SHP77 (cell line): ENCODE measurements at places on chromosomes 1 and 21.

DNA sequence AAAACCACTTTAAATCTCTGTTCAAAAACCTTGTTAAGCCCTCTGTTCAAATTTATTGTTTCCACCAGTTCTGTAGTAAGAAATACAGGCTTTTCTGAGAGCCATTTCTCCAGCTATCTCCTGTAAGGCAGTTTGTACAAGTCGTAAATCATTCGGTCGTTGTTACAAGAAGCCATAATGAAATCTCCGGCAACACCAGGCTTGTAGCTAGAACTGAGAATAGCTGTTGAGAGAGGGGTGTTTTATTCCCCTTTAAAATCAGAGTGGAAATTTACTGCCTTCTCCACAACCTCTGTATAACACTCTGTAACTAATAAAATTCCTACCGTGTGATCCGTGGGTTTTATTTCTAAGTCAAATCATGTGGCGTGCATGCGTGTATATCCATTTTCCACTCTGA lies 335.8 kb upstream of the KAZN start:
- DNase-seq: no peak

GRCh38 chr1:172277275-172277674 lies 143.2 kb upstream of the C1orf105 start:
- DNase-seq: no peak

GRCh38 chr1:242017580-242018233 lies 18.8 kb upstream of the MAP1LC3C start:
- DNase-seq: peak; percentile 71

DNA sequence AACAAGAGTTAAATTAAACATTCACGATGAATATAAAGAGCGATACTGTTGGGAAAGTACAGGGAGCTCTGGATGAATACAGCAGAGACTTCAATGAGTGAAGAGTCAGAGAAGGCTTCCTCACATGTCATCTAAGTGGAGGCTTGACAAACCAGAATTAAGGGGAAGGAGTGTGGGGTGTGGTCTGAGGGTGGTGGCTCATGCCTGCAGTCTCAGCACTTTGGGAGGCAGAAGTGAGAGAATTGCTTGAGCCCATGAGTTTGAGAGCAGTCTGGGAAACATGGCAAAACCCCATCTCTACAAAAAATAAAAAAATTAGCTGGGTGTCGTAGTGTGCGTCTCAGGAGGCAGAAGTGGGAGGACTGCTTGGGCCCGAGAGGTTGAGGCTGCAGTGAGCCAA lies 8.7 kb downstream of the SDHB start:
- no peak for DNase-seq

- no peak for DNase-seq
Measured at GRCh38 chr1:234617131-234617985, 7.4 kb upstream of the IRF2BP2 start.

- DNase-seq: no peak
Measured at GRCh38 chr1:23643736-23644554, 47.7 kb upstream of the RPL11 start.

DNA sequence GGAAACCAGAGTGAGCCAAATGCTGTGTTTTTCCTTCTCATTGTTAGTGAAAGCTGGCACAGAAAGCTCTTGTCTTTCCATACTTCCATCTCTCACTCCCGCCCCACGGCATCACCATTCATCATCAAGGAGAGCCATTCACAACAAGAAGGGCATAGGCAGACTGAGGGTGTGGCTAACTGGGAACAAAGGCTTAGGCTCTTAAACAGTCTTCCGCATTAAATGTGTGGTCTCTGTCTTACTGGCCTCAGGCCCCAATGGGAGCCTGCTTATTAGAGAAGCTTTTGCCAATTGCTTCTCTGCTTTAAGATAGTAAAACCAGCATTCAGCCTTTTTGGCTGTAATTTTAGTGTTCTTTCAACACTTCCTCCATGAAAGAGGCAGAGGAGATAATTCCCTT lies 51.4 kb downstream of the TNFSF18 start:
- DNase-seq: no peak

DNA sequence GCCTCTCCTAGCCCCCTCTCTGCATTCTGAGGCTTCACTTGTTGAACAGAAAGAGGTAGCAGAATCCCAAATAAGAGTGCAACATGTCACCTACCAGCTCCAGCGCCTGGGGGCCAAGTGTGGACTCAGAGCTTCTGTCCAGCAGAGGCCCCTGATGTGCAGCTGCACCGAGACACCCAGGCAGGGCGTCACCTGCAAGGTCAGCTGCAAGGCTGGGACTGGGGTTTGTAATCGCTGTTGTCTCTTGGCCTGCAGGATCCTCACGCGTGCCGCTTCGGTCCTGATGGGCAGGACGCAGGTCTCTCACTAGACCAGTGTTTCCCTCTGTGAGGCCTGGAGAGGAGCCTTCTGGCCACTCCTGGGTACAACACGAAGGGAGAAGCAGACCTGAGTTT lies 4.3 kb upstream of the SLX9 start:
- no peak for DNase-seq

- DNase-seq: no peak
Measured at GRCh38 chr1:24452922-24453485, 37.4 kb downstream of the NIPAL3 start.

DNA sequence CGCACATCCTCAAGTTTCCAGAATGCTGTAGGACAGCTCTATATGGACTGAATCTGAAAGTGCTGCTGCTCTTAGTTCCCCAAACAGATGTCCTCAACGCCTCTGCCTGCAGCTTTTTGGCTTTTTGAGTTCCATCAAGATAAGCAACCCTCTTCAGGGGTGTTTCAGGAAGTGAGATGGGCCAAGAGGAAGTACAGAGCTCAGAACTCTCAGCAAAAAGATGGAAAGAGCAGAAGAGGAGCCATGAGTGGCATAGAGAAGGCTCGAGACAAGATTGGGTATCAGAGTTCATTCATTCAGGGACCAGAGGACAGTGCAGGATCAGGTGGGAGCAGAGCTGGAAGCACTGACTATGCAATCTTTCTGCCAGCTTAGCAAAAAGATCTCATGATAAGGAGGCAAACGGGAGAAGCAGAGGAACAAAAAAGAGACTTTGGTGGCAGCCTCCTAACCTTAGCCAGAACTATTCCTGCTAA lies at the start of the genes ADORA3 and TMIGD3:
Gene ADORA3, minus strand, starts transcription at position 49 of the 476 bp plus-strand sequence. CDS start 279 bp downstream, outside the sequence.
Gene TMIGD3, minus strand, starts transcription at position 49 of the 476 bp plus-strand sequence. CDS start 279 bp downstream, outside the sequence.
- DNase-seq: no peak

DNA sequence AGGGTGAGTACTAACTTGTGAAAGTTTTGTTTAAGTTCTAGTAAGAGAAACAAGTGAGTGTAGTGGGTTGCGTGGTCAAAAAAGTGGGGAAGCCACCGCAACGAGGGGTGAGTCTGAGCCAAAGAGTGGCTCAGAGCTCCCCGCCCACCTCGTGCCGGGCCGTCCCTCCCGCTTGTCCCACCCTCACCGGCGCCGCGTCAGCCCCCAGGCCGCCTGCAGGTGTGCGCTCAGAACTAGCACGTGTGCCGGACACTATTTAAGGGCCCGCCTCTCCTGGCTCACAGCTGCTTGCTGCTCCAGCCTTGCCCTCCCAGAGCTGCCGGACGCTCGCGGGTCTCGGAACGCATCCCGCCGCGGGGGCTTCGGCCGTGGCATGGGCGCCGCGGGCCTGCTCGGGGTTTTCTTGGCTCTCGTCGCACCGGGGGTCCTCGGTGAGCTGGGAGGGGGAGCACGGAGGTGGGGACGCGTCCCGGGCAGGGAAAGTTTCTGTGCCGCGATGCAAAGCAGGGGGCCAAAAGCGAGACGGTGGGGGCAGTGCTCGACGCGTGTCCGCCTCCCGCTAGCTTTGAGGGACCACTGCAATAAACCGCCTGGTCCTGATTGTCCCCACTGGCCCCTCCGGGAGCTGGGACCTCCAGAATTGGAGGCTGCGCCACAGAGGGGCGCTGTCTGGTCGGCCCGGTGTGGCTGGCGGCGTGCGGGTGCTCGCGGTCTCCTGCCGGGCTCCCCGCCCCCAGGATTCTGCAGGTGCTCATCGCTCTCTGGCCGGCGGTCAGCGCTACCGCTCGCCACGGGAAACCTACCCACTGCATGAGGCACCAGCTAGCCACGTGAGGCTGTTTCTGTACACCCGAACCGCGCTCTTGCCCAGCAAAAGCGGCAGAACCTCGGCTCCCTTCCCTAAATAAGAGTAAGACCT lies at the start of gene CR2:
Gene CR2, plus strand, starts transcription at position 283 of the 919 bp plus-strand sequence. Its CDS starts 91 bp downstream, at position 374.
- no peak for DNase-seq

DNA sequence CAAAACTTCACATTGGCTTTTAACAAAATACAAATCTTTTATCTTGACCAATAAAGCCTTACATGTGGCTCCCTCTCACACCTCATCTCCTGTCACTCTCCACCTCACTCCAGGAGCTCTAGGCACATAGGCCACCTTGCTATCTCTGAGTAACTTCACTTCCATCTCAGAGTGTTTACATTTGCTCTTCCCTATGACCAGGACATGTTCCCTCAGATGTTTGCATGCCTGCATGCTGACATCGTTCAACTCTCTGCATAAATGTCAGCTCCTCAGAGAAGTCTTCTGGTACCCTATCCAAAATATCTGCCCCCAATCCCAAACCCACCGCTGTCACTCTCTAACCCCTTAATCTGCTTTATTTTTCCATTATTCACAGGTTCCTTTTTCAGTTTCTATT lies 110.9 kb downstream of the TOMM20 start:
- no peak for DNase-seq

DNA sequence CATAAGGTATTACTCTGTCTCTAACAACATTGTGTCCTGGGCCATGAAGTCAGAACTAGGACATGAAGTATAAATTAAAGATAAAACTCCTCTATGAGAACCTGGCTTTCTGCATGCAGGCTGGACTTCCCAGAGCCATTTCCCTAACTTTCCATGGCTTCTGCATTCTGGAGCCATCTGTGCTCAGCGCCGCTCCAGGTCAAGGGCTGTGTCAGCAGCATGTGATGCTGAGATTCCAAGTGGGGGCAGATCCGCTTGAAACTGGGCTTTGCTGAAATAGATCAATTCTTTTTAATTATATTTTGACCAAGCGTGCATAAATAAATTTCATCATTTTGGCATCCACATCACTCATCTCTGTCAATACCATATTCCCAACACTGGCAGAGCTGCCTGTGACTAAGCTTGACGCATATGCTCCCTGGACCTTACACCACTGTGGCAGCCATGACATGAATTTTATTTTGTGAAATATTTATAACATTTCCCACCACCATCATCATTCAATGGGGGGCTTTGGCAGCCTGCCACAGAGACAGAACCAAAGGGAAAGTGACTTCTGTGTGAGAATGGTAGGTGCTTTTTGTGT lies 110.4 kb upstream of the KCNK1 start:
- DNase-seq: no peak

- no peak for DNase-seq
Measured at GRCh38 chr1:156033011-156033410, 12.3 kb upstream of the SSR2 start.

DNA sequence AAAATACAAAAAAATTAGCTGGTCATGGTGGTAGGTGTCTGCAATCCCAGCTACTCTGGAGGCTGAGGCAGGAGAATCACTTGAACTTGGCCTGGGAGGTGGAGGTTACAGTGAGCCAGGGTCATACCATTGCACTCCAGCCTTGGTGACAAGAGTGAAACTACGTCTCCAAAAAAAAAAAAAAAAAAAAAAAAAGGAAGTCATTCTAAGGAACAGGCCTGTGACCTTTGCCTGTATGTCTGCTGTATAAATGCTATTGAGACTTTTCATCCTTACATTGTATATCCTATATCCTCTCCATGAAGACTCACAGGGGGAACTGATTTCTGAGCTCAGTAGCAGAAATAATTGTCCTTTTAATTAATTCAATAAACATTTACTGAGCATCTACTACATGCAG lies 7.5 kb upstream of the CTPS1 start:
- no peak for DNase-seq

DNA sequence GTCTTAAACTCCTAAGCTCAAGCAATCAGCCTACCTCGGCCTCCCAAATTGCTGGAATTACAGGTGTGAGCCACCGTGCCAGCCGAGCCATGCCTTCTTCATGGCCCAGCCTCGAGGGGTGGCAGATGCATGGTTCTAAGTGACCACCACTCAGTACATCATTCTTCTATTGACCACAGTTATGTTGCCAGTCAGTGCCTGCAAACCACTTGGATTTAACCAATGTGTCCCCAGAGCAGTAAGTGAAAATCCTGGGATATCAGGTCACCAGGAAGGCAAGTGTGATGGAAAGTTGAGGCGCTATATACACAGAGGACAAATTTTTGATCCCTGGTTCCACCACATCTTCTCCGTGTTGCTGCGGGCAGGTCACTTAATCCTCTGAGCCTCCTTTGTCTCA lies 37.0 kb upstream of the RD3 start:
- DNase-seq: no peak

- DNase-seq: no peak
Measured at GRCh38 chr1:36748466-36748865, 265.8 kb upstream of the CSF3R start.

DNA sequence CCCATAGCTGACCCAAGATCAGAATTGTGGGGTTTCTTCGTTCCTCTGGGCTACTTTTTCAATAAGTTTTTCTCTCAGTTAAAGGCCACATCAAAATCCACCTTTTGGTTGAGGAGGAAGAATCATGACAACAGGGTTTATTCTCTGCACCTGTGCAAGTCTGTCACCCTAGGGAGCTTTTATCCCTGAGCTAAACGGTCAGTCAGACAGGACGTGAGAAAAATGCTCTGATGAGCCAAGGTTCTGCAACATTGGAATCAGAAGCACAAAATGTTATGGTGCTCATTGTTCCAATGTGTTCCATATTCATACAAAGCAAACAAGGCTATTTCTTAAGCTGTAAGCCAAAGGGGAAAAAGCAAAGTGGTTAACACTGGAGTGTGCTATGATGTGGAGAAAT lies 7.4 kb upstream of the ERICH3 start:
- DNase-seq: no peak

- peak; percentile 85 for DNase-seq
Measured at GRCh38 chr1:154730259-154730658, 122.3 kb upstream of the ADAR start.

DNA sequence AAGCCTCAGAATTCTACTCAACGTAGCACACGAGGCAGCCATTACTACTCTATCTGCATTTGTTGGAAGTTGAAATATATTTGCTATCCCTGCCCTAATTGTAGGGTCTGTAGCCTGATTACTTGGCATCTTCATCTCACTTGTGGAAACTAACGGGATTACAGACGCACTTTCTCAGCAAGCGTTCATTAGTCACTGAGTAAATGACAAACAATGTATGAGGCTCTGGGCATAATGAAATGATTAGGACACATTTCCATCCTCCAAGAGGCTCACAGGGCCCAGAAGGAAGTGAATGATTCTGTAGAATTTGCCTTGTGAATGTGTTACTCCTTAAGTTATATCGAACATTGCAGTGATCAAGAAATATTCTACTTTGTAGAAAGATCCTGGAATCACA lies 78.1 kb downstream of the KIF26B start:
- no peak for DNase-seq

DNA sequence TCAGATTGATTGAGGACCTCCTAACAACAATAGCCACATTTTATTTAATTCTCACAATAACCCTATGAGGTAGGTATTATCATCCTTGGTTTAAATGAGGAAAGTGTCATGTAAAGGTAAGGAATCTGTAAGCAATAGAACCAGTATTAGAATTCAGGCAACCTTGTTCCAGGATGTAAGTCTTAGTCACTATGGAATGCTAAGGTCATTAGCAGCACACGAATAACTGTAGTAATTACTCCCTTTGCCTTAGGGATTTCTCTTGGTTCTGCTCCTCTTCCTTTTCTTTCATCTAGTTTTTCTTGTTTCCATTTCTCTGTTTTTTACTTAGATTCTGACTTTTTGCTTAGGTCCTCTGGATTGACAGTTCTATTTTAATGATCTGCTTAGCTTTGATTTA lies 23.1 kb upstream of the ATP6V1G3 start:
- DNase-seq: no peak

GRCh38 chr1:226981838-226982237 lies 41.7 kb downstream of the COQ8A start:
- DNase-seq: no peak
